T-cell (primary cell): ENCODE measurements at places on chromosomes 2 and 18.

- H3K36me3 ChIP-seq = no peaks in the 10 kb centered on the region
- DNase-seq = no peak
- H3K27ac ChIP-seq = no peak overlapping the region
- no peaks in the 10 kb centered on the region for H3K4me1 ChIP-seq
- H3K27me3 ChIP-seq = no peaks in the 10 kb centered on the region
Measured at GRCh38 chr2:168396131-168396530, 59.9 kb upstream of the CERS6 start.

DNA sequence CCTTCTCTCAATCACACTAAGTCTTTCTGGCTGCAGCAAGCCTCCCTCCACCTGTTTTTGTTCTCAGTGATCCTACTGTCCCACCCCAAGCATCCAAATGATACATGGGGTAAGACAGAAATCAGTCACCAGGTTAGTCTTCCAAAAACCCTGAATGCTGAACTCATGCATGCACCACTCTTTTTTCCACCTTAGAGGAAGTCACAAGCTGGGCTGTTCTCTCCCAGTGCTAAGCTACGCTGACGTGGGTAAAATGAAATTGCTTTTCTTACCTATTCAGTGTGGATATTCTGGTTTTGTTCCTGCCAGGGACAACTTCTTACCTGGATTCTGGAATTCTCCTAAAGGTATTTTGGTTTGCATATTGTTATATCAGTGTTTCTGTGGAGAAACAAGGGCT is 54.2 kb downstream of the LANCL1 start:
- no peak overlapping the region for H3K4me3 ChIP-seq
- no peak for DNase-seq
- H3K27ac ChIP-seq = no peak overlapping the region
- H3K36me3 ChIP-seq = no peaks in the 10 kb centered on the region
- H3K4me1 ChIP-seq = no peaks in the 10 kb centered on the region

DNA sequence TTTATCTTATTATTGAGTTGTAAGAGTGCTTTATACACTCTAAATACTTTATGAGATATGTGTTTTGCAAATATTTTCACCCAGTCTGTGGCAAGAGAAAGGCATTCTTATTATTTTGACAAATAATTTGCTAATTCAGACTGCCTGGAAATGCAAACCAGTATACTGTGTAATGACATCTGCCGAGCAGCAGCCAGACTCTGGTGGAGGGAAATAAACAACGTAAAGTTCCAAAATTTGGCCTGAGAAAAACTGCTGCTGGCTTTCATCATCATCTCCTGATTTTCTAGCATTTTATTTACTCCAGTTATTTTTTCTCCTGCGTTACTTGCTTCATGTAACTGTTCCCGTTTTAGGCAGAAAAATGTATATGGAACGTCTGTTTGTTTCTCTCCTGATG is 161.6 kb downstream of the RNF152 start:
- no peaks in the 10 kb centered on the region for H3K27me3 ChIP-seq
- H3K4me3 ChIP-seq = no peak overlapping the region
- H3K36me3 ChIP-seq = no peaks in the 10 kb centered on the region
- no peak for DNase-seq
- H3K27ac ChIP-seq = no peak overlapping the region
- no peaks in the 10 kb centered on the region for H3K4me1 ChIP-seq

- no peaks in the 10 kb centered on the region for H3K27me3 ChIP-seq
- H3K4me1 ChIP-seq = no peaks in the 10 kb centered on the region
- no peaks in the 10 kb centered on the region for H3K36me3 ChIP-seq
- DNase-seq = no peak
- no peak overlapping the region for H3K4me3 ChIP-seq
- no peak overlapping the region for H3K27ac ChIP-seq
Measured at GRCh38 chr18:73752546-73752945, 395.1 kb downstream of the FBXO15 start.

DNA sequence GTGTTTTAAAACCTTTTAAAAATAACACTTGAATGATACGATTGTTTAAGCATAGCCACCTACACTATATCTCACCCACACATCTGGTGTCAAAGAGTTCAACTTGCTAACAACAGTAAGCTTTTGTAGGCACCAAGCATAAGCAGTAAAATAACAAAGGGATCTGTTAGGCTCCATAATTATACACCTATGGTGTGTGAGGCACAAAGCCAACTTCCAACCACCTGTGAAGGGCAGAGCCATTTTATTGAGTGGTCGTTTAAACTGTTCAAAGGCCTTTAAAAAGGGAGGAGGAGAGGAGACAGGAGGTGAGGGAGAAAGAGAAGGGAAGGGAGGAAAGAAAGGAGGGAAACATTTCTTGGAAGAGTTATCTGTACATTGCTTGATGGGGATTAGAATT is 27.9 kb downstream of the NEMP2 start:
- no peak for DNase-seq
- H3K27me3 ChIP-seq = no peaks in the 10 kb centered on the region
- no peak overlapping the region for H3K27ac ChIP-seq
- H3K4me1 ChIP-seq = no peaks in the 10 kb centered on the region
- peaks cover 12% of the 10 kb centered on the region for H3K36me3 ChIP-seq
- no peak overlapping the region for H3K4me3 ChIP-seq

GRCh38 chr2:72156872-72157271 is 9.2 kb upstream of the CYP26B1 start:
- no peaks in the 10 kb centered on the region for H3K4me1 ChIP-seq
- no peak for DNase-seq
- H3K4me3 ChIP-seq = no peak overlapping the region
- no peak overlapping the region for H3K27ac ChIP-seq
- no peaks in the 10 kb centered on the region for H3K27me3 ChIP-seq
- no peaks in the 10 kb centered on the region for H3K36me3 ChIP-seq

DNA sequence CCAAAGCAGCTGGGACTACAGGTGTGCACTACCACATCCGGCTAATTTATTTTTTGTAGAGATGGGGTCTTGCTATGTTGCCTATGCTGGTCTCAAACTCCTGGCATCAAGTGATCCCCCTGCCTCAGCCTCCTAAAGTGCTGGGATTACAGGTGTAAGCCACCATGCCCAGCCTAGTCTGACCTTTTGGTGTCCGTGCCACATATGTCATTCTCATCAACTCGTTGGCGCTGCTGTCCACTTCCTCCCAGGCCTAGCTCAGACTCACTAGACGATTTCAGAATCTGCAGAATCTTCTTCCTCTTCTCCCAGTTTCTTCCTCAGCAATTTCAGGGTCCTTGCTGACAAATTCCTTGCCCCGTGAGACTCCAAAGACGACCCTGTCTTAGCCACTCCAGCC is 39.8 kb upstream of the DNMT3A start:
- H3K4me3 ChIP-seq = no peak overlapping the region
- H3K27ac ChIP-seq = no peak overlapping the region
- H3K4me1 ChIP-seq = peaks cover 32% of the 10 kb centered on the region
- no peak for DNase-seq
- H3K36me3 ChIP-seq = peaks cover 6% of the 10 kb centered on the region

DNA sequence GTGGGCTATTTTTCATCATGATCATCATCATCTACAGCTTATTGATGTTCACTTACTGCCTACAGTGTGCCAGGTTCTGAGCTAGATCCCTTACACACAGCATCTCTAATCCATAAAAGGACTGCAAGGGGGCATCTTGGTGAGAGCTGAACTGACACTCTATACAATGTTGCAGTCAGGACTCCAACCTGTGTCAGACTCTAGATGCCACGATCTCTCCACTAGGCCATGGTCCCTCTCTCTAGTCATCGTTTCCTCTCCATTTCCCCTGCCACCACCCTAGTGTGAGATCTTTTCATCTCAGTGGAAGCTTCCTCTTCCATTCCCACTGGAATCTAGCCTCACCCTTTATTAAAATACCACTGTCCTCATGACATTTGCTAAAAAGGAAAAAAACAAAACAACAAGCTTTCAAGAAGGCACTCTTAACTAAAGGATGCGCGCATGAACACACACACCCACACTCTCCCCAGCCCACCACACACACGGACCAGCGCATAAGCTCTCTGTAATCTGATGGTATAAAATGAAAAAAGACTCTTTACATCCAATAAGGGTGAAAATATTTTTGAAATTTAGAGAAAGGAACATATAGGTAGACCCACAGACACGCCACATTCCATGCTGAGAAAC is 93.4 kb upstream of the THOC1 start:
- H3K36me3 ChIP-seq = no peaks in the 10 kb centered on the region
- H3K4me1 ChIP-seq = no peaks in the 10 kb centered on the region
- no peak for DNase-seq
- H3K27me3 ChIP-seq = no peaks in the 10 kb centered on the region

- H3K4me1 ChIP-seq = no peaks in the 10 kb centered on the region
- no peak for DNase-seq
Measured at GRCh38 chr18:57347784-57348183, 4.6 kb upstream of the ST8SIA3 start.

DNA sequence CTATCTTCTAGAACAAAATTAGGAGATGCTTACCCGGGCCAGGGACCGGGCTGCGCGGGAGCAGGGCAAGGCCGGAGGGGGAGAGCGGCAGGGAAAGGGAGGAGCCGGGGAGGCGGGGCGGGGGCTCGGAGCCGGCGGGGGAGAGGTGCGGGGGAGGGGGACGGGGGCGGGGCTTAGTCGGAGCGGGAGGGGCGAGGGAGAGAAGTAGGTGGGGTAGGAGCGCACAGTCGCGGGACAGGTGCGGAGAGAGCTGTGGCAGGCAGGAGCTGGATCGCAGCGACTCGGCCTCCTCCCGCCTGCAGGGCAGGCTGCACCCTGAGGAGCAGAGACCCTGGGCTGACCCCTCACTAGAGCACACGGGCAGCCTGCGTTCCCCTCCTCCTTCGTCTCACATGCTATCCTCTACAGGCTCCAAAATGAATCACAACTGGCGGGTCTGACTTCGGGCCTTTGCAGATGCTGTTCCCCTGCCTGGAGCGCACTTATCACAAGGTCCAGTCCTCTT is 290.3 kb downstream of the CELF4 start:
- H3K27me3 ChIP-seq = no peaks in the 10 kb centered on the region
- H3K4me3 ChIP-seq = no peak overlapping the region
- H3K27ac ChIP-seq = no peak overlapping the region
- no peak for DNase-seq

- no peak for DNase-seq
- H3K36me3 ChIP-seq = peaks cover 3% of the 10 kb centered on the region
- H3K4me3 ChIP-seq = no peak overlapping the region
- H3K27ac ChIP-seq = no peak overlapping the region
- no peaks in the 10 kb centered on the region for H3K4me1 ChIP-seq
- H3K27me3 ChIP-seq = no peaks in the 10 kb centered on the region
Measured at GRCh38 chr2:148177559-148177958, 156.7 kb downstream of the MBD5 start.

DNA sequence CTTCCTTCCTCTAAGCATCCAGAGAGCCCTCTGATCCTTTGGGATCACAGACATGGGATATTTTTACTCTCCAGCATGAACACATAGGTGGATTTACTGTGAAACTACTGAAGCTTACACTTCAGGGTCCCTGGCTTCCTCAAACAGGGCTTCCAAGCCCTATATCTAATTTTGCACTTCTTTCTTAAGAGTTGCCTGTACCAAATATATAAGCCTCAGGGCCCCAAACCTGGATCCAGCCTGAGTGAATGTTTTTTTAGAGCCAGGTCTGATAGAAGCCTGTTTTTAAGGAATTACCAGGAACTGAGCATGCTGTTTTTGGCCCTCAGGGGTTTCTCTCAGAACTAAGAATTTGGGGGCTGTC is 13.2 kb upstream of the KCMF1 start:
- no peak overlapping the region for H3K27ac ChIP-seq
- peaks cover 8% of the 10 kb centered on the region for H3K36me3 ChIP-seq
- DNase-seq = no peak

DNA sequence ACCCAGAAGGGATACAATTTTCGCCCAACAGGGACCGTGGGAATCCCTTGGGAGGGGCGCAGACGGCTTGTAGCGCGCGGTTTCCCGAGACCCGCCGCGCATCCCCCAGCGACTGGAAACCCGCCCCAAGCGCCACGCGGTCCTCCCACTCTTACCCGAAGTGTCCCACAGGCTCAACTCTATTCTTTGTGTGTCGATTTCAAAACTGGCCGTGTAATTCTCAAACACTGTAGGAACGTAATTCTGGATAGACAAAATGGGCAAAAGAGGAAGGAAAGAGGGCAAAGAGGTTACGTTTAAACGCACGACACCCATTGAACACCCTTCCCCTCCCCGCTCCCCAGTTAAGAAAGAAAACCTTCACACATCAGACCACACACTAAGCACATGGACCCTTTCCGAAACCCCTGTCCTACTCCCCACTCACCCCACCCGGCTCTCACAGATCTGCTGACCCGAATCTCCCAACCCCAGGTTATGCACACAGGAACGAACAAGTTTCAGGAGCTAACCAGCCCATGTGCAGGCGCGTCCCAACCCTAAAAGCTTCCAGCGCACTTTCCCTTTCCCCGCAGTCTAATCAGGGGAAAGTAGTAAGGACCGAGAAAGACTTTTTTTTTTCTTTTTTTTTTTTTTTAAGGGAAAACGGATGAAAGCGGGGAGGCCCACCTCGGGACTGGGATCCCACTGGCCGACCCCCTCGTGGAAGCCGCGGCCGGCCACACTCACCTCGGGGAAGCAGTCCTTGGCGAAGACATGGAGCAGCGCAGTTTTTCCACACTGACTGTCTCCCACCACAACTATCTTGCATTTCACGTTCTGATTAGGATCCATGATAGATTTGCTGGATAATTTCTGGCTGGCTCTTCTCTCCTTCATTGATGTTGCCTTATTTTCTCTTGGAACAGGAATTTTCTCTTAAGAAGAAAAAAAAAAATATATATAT is 655 bp downstream of the RND3 start:
- H3K36me3 ChIP-seq = no peaks in the 10 kb centered on the region
- no peaks in the 10 kb centered on the region for H3K4me1 ChIP-seq
- no peak overlapping the region for H3K27ac ChIP-seq
- no peak overlapping the region for H3K4me3 ChIP-seq

- no peak overlapping the region for H3K27ac ChIP-seq
- DNase-seq = no peak
- H3K4me3 ChIP-seq = no peak overlapping the region
- no peaks in the 10 kb centered on the region for H3K4me1 ChIP-seq
Measured at GRCh38 chr2:17177088-17177487, 341.2 kb downstream of the RAD51AP2 start.

GRCh38 chr2:216560838-216561270 is 62.2 kb downstream of the RPL37A start:
- H3K36me3 ChIP-seq = no peaks in the 10 kb centered on the region
- H3K4me1 ChIP-seq = no peaks in the 10 kb centered on the region
- no peaks in the 10 kb centered on the region for H3K27me3 ChIP-seq
- no peak for DNase-seq

DNA sequence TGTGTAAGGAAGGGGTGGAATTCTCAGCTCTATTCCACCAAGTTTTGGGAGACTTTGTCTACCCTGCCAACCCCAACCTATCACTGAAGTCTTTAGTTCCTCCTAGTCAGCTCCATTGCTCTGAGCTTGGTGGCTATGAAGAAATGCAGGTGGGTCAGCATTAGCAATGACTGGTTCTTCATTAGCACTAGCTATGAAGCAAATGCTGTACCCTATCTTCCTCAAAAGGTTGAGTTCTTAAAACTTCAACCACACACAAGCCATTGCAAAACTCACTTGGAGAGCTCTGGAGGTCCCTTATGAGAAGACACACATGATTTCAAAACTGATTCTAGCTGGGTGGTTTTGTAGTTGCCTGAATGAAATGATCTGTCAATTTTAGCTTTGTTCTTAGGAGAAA is 193.8 kb downstream of the IKZF2 start:
- no peaks in the 10 kb centered on the region for H3K4me1 ChIP-seq

GRCh38 chr2:31388736-31389135 is 25.8 kb downstream of the XDH start:
- no peaks in the 10 kb centered on the region for H3K36me3 ChIP-seq
- H3K27me3 ChIP-seq = no peaks in the 10 kb centered on the region
- no peak overlapping the region for H3K4me3 ChIP-seq
- no peak overlapping the region for H3K27ac ChIP-seq
- no peaks in the 10 kb centered on the region for H3K4me1 ChIP-seq
